ENCODE measurements at places on chromosomes 1 and 21.
A peak's percentile ranks its signal among the peaks of the same experiment; 100 is the strongest.

DNA sequence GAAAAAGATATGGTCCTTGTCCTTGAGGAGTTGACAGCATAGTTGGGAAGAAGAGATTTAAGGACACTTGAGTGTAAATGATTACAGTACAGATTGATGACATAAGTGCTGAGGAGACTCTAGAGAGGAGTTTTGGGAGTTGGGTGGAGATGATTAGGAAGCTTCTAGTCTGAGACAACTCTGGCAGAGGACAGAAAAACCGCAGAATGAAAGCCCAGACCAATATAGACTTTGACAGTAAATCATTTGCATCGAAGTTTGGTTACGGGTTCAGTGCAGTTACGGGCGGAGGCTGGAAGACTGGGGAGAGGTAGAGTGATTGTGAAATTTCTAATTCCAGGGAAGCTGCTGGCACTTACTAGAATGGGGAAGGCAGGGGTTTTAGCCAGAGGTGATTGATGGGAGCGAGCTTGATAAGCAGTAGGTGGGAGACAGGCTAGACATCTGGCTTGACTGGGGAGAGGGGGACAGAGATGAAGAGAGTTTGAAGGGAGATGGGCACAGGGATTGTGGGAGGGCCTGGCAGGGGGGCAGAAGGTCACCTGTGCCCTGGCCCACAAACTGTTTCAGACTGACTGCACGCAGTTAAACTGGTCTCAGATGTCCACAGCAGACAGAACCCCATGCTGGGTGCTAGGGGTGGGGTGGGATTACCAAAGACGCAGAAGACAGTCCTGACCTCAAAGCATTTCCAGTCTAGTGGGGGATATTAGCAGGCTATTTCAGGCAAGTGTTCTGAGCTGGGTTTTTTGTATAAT lies 20.1 kb downstream of the SH2D2A start:
- DNase-seq = no peak

DNA sequence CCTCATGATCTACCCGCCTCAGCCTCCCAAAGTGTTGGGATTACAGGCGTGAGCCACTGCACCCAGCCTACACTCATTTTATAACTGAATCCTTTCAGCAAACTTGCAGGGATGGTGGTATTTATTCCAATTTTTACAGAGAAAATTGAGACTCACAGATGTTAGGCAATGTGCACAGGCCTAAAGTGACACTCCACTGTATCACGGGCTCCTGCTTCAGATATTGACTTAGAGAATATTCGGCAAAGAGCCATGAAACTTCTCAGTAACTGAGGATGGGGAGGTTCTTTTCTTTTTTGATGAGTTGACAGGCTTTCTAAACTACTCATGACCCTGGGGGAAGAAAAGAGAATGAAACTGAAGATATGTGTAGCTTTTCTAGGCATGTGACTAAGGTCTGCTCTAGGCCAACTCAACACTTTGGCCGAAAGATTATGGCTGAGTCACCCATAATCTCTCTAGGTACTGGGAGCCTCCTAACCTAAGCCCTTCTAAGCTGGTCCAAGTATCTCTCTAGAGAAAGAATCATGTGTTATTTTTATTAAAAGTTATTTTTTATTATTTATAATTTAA lies 19.9 kb upstream of the PTCH2 start:
- no peak for DNase-seq

DNA sequence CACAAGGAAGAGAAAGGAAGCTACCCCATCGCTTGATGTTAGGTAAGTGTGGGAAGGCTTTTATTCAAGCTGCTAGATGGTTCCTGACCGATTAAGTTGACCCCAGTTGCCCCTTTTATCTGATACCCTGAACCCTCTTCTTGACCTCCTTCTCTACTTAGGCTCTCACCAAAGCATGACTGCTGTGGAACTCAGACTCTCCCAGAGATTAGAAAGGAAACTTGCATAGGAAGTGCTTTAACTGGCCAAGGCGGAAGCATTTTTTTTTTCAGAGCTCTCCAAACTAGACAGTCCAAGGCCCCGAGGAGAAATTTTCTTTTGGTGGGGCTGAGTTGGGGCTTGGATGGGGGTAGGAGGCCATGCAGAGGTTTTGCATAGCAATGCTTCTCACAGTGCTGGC lies 101.3 kb upstream of the USP24 start:
- no peak for DNase-seq

DNA sequence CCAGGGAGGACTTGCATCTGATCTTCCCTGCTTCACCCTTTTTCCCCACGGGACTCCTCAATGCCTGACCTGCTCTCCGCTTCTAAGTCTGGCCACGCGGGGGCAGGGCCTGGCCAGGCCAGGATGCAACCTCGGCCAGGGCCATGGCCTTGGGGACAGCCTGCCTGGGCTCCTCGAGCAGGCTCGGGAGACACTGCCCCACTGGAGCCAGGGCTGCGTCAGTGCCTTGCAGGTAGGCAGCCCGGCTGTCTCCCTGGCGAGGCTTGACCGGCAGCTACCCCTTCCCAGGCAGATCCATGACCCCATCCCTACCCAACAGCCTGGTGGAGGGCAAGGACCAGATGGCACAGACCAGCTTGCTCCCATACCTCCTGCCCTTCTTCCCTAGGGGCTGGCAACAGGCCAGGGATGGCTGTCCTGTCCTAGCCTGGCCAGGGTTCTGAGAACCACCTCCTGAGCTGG lies 2.7 kb upstream of the PRDM16 start:
- no peak for DNase-seq

DNA sequence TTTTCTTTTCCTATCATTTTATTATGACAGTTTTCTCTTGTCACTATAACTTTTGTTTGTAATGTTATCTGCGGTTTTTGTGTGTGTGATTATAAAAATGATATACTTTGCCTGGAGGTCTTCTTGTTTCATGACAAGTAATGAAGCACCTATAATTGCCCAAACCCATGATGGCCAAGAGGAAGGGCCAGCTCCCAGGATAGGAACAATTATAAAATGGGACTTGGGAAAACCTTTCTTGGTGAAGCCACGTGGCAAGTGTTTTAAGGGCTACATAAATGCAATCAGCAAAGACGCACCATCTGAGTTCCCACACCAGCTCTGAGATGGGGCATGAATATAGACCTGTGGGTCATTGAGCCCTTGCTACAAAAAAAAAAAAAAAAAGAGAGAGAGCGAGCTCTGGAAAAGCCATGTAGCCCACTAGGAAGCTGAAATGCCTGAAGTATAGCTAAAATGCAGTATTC lies 462.6 kb upstream of the RUNX1 start:
- no peak for DNase-seq

GRCh38 chr21:43611598-43612369 lies 47.5 kb downstream of the HSF2BP start:
- no peak for DNase-seq

GRCh38 chr1:32215629-32216480 lies 6.3 kb downstream of the TMEM234 start:
- DNase-seq = peak; percentile 31
